ENCODE measurements at places on chromosomes 12 and 14. TPM values are rescaled to one million over a fixed set of nuclear protein-coding genes. Genes with fewer than 3 reads are reported as not detected.

The PTGER2 gene
- total RNA-seq: not detected

The KLRG1 gene
- total RNA-seq: 12.6 TPM

The VRTN gene
- total RNA-seq: not detected

The RGS6 gene
- total RNA-seq: not detected

The SLCO1B1 gene
- not detected for total RNA-seq

The TMTC1 gene
- 12.2 TPM for total RNA-seq

The ESPL1 gene
- total RNA-seq: 14.6 TPM

The KCNJ8 gene
- not detected for total RNA-seq

The NXPH4 gene
- total RNA-seq: 0.14 TPM

The POLE2 gene
- total RNA-seq: 30.1 TPM

All from thoracic aorta endothelial cell (primary cell).